Fibroblast of pulmonary artery (primary cell): ENCODE measurements at places on chromosomes 4 and X.

- no peak for DNase-seq
Measured at GRCh38 chr4:71639380-71639779, 144.5 kb downstream of the GC start.

DNA sequence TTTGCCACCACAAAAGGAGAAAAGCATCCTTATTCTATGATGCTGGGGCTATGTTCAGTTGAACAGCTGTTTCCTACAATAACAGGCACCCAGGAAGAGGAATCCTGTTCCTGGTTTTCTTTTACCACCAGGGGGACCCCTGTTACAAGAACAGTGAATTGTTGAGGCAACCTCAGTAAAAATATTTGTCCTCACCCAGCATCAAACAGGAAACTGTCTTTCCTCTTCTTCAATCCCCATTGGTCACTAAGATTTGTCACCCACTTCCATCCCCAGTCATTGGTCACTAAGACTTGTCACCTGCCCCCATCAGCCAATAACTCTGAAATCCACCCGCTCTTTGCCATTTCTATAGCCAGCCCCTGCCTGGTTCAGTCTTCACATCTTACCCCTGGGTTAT is 143.5 kb upstream of the GALNT7 start:
- DNase-seq = peak; percentile 84

- DNase-seq = peak; percentile 75
Measured at GRCh38 chr4:133146574-133147241, 2.4 kb upstream of the PCDH10 start.

DNA sequence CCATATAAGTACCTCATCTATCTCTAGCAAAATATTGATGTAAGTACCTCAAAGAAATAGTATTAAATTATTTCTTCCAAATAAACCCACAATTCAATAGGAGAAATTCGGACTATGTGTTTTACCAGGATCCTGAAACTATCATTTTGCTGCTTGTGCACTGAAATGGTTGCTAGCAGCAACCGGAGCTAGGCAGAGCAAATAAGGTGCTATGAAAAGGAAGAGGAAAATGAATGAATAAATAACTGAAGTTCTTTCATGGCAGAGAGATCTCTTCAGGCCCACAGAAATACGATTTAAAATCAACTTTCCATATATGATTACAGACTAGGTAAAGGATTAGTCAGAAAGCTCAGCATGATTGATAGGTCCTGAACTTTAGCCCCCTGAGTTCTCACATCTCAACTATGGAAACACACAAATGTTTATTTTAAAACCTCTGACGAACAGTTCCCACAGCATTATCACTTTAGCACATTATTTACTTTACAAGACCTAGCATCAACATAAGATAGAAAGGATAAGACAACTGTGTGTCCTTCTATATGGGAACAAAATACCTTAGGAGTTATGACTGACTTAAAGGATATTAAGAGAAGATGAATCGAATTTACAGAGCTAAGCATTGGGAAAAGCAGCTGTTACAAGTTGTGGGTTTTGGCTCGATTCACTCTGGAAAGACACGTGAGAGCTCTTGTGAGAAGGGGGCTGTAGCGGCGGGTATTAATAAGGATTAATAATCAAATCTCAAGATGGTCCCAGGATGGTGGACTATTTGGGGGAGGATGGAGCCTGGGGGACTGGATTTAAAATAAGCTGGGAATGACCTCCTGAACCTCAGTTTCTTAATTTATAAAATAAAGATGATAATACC is 104.3 kb downstream of the CORIN start:
- no peak for DNase-seq

DNA sequence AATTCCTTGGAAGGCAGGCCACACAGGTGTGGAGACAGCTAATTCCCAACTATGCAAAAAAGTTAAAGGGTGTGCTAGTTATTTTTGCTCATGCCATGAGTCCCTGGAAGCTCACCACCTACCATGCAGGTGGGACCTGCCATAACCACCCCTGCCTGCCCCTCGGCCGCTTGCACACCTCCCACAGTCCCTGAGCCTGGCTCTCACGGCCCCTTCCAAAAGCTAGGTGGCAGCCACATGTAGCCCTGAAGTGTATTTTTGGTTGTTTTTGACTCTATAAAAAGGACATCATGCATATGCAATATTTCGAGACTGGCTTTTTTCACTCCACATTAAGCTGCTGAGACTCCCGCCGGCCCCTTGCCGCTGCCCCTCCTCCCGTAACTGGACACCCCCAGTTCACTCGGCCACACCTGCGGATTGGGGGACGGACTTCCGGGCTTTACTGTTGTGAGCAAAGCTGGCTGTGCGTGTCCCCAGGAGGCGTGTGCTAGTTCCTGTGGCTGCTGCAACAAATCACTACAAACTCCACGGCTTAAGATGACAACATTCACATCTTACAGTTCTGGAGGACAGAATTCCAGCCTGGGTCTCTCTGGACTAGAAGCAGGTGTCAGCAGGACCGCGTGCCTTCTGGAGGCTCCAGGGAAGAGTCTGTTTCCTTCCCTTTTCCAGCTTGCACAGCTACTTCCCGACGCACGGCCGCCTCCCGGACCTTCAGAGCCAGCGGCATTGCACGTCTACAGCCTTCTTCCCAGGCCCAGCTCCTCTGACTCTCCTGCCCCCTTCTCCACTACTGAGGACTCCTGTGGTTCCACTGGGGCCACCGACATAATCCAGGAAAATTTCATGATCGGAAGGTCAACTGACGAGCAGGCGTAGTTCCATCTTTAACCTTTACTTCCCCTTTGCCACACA is 24.8 kb downstream of the ZFYVE28 start:
- DNase-seq = peak; percentile 26

DNA sequence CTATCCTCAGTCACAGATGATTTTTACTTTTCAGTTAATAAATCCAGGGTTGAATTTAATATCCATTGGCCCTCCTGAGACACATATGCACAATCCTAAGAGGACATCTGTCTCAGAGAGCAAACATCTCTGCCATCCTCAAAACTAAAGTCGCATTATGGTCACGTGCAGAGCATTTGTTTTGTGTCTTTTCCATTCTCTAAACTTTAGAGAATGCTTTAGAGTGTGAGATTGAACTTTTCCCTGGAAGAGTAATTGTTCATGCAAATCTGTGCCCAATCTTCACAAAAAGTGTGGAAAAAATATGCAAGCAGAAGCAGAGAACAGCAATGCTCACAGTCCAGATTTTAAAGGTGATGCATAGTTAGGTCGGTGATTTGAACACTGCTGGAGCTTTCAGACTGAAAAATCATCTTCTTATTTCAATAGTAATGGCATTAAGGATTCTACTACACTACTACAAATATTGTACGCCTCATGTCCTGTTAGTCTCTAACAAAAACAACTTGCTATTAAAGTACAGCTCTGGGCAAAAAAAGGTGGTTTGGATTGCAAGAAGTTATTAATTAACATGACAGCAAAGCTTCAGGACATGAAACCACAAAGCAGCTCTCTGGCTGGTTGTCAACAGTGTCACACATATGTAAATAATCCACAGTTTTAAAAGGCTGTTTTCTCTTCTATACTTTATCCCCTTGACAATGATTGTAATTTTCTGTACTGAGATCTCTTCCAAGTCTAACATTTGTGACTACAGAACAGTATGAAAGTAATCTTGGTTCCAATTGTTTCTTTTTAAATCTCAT is 19.9 kb downstream of the DCHS2 start:
- DNase-seq = no peak

DNA sequence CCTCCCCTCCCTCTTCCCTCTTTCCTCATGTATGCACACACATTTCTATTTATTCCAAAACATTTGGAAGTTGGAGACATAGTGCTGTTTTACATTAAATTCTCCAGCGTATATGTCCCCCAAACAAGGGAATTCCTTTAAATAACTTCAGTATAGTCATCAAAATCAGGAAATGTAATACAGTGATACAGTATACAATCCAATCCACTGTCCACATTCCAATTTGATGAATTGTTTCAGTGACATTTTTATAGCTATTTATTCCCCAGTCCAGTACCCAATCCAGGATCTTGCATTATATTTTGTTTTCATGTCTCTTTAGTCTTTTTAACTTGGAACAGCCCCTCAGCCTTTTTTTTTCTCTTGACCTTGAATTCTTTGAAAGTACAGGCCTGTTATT is 233.0 kb downstream of the DKK2 start:
- peak; percentile 3 for DNase-seq

DNA sequence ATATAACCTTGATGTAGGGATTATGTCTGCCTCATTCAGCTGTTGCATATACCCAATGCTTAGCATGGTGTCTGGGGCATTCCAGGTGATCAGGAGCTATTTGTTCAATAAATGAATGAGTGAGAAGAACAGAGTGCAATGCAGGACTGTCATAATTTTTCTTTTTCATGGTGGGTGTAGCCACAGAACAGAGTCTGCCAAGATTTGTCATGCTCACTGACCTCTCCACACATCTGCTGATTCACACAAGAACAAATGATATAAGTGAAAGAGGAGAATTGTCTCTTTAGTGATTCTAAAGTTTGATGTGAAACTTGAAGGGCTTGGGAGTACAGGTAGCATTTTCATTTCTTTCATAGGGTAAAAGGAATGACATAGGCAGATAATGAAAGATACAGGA is 64.4 kb upstream of the TEX13D start:
- DNase-seq = no peak

- DNase-seq = no peak
Measured at GRCh38 chr4:113270520-113271319, 221.3 kb downstream of the ANK2 start.

DNA sequence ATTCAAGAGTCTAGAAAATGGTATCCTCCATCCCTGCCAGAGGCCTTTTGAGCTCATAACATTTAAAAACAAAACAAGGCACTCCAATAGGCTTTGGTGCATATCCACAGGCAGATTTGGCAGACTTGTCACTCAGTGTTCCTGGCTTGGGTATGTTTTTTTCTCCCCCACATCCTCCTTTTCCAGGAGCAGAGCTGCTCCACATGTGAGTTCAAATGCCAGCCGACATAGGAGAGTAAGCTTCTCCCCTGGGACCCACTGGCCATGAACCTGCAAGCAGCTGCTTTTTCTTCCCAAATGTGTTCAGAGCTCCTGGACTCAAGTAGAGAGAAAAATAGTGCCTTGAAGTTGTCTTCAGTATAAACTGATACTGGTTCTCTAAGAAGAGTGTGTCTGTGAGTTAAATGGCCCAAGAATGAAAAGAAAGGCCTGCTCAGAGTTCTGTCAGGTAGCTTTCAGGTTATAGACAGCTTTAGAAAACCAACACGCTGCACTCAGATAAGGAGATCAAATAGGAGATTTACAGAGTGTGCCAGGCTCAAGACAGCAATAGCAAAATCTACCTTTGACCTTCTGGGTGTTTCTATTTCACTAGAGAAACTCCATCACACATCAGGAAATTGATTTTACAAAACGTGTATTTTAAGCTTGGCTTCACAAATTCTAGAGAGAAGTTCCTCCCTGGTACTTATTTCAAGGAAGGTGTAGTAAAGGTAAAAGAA is 162.5 kb upstream of the GALNT7 start:
- DNase-seq = no peak

DNA sequence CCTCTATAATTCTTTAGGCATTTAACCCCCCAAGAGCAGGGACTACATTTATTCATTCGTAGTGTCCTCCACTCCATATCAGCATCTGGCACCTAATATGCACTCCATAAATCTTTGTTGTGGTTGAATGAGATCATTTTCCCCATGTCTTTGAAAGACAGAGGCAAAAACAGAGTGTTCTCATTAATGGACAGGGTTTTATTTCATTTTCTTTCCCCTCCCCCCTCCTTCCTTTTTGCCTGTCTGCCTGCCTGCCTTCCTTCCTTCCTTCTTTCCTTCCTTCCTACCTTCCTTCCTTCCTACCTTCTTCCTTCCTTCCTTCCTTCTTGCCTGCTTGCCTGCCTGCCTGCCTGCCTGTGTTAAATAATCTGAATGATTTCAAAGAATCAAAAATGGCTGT is 83.2 kb downstream of the SHROOM3 start:
- no peak for DNase-seq

DNA sequence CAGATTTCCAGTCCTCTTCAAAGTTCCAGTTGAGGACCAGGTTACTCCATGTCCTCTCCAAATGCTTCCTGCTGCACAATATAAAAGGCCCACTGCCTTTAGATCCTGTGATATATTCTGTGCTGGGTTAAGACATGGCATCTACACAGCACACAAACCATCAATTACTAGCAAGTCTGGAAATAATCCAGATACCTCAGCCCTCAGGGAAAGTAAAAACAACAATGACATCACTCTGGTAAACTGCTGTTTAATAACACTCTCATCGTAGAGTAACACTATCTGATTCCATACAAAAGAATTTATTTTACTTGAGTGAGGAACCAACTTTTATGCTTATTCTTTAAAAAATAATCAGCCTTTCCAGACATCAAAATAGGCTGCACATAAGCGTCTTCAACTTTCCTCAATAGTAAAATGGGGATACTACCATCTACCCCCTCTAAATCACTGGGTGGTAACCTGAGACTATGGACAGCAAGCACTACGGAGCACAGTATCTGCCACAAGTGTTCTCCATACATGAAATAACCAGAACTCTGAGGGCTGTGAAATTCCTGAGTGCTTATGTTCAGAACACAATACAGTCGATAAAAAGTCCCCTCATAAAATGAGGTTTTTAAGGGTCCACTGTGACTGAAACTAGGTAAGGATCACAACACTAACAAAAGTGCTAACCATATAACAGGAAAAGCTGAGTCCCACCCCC is 53.4 kb downstream of the ABCG2 start:
- DNase-seq = peak; percentile 55

- DNase-seq = peak; percentile 76
Measured at GRCh38 chrX:19372170-19372546, 28.4 kb downstream of the PDHA1 start.

- no peak for DNase-seq
Measured at GRCh38 chrX:39336671-39337311, 535.5 kb downstream of the MID1IP1 start.

DNA sequence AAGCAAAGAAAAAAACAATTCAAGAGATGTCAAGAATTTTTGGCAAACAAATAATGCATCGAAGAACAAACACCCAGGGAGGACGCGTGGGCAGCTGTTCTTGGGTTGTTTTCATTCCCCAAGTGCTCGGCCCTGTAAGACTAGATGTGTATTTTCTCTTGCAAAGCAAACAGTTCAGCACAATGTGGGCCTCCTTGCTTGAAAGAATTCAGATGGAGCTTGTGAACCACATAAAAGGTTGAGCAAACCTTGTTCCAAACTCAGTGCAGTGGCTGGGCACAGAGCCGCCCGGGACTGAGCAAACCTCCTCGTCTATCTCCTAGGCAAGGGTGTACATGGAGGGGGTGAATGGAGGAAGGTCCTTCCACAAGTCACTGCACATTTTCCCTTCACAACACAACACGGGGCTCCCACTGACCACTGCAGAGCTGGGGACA is 82.4 kb downstream of the HTRA3 start:
- DNase-seq = peak; percentile 74

GRCh38 chr4:132504438-132504837 is 644.7 kb upstream of the PCDH10 start:
- no peak for DNase-seq

- no peak for DNase-seq
Measured at GRCh38 chr4:58669783-58670182, 1559.6 kb upstream of the IGFBP7 start.

DNA sequence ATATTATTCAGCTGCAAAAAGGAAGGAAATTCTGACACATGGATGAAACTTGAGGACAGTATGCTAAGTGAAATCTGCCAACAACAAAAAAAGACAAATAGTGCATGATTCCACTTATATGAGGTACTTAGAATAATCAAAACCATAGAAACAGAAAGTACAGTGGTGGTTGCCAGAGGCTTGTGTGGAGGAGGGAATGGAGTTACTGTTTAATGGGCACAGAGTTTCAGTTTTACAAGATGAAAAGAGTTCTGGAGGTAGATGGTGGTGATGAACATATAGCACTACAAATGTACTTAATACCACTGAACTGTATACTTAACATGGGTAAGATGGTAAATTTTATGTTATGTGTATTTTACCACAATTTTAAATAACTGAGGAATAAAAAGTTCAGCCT is 212.0 kb upstream of the KLF3 start:
- no peak for DNase-seq
